ENCODE measurements at places on chromosomes 12 and 14. TPM values are rescaled to one million over a fixed set of nuclear protein-coding genes. Genes with fewer than 3 reads are reported as not detected.

- H3K27me3 ChIP-seq = no peaks in the 10 kb centered on the region
- peak; percentile 90 for DNase-seq
- no peak overlapping the region for H3K4me3 ChIP-seq
- H3K4me1 ChIP-seq = peaks cover 14% of the 10 kb centered on the region
Observed at GRCh38 chr14:21090194-21090939, 8.1 kb downstream of the ZNF219 start.

SLC6A15 gene
- total RNA-seq = 6.3 TPM

DNA sequence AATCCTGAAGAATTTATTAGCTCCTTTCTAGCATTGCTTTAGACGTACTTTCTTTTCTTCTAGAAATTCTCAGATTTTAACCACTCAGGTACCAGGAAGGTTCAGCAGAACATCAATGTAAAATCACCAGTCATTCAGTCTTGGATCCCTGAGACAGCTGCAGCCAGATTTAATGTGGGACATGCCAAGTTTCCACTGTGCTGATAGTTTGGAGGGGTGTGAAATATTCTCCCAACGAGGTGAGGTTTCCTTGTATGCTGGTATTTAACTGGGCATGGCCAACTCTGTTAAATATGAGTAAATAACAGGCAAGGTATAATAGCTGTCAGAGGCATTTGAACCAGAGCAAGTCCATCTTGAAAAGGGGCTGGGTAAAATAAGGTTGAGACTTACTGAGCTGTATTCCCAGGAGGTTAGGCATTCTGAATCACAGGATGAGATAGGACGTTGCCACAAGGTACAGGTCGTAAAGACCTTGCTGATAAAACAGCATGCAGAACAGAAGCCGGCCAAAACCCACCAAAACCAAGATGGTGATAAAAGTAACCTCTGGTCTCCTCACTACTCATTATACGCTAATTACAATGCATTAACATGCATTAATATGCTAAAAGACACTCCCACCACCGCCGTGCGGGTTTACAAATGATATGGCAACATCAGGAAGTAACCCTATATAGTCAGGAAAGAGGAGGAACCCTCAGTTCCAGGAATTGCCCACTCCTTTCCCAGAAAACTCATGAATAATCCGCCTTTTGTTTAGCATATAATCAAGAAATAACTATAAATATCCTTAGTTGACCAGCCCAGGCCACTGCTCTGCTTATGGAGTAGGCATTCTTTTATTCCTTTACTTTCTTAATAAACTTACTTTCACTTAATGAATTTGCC lies 75.2 kb upstream of the RASSF8 start:
- no peak overlapping the region for H3K4me3 ChIP-seq
- H3K27me3 ChIP-seq = no peaks in the 10 kb centered on the region
- H3K36me3 ChIP-seq = no peaks in the 10 kb centered on the region
- peaks cover 12% of the 10 kb centered on the region for H3K4me1 ChIP-seq

KRT82 gene
- not detected for total RNA-seq

- no peak overlapping the region for H3K27ac ChIP-seq
- no peaks in the 10 kb centered on the region for H3K4me1 ChIP-seq
- no peak for DNase-seq
- no peak overlapping the region for H3K4me3 ChIP-seq
- H3K36me3 ChIP-seq = no peaks in the 10 kb centered on the region
Observed at GRCh38 chr12:110619534-110619953, 5.6 kb downstream of the TCTN1 start.
